ENCODE measurements at places on chromosomes 16 and 17.
A peak's percentile ranks its signal among the peaks of the same experiment; 100 is the strongest.

DNA sequence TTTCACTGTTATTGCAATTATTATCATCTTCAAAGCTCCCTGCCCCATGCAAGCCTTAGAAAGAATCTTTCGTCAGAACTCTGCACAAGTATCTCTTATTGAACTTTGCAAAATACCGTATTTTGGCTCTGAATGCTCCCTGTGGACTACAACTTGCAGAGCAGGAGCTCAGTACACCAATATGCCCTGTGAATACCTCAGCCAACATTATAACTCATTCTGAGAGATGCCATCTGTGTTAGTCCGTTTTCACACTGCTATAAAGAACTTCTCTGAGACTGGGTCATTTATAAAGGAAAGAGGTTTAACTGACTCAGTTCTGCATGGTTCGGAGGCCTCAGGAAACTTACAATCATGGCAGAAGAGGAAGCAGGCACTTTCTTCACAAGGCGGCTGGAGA lies 87.2 kb upstream of the XYLT1 start:
- DNase-seq, result no peak

DNA sequence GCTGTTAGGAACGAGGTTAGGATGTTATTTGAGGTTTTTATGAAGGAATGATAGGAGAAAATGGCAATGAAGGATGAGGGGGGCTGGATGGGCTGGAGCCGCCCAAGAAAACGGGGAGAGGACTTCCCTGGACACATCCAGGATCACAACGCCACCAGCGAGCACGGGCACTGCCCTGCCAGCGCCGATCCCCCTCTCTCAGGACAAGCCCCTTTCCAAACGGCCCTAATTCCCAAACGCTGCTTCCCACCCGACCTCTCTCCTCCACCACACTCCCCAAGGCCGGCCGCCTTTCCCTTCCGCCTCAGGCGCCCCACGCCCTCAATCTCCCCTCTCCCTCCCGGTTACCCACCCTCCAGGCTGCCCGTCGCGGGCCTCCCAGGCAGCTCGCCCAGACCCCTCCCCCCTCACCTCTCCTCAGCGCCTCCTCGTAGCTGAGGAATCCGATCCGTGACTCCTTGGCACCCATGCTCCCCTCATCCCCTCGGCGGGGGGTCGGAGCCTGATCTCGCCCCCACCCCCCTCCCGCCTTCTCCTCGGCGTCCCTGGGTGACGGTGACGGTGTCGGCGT lies 377 bp downstream of the USP32 start:
- DNase-seq, result peak; percentile 94

DNA sequence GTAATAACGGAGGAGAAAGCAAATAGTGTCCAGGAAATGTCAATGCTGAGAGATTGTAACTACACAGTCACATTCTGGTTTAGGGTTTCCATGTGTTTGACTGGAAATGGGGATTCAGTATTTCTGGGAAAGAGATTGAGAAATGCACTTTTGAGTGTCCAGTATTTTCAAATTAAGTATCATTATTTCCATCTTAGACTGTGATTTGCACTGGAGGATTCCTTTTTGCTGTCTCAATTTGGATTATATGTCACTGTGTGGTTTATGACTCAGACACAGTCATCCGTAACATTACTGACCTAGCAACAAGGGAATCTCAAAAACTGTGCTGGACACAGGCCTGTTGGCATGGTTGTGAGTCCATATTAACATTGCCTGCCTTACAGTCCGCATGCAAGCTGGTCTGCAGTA lies 681.4 kb downstream of the CDH11 start:
- DNase-seq, result no peak

DNA sequence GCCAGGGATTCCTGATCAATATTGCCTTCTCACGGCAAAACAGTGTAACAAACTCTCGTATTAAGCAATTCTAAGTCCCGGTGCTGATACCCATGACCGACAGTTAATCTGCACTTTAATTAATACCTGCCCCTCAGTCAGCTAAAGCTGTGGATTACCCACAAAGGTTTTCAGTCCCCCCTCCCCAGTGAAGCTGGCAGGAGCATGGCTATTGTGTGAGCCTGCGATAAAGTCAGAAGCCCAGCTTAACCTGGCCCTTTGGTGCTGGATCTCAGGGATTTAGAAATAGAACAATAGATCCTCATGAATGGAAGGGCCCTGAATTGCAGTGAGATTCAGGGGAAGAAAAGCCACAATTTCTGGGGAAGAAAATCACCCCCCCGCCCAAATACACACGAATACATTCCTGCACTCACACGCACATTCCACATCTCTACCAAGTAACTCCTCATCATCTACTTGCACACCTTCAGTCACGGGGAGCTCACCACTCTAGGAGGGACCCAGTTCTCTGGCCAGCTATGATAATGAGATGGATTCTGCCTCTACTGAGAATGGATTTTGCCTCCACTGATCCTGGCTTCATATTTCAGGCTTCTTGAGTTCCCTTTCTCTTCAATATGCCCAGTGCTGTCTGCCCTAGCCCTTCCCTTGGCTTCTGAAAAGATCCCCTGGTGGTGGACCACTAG lies 102.6 kb downstream of the WSCD1 start:
- no peak for DNase-seq

DNA sequence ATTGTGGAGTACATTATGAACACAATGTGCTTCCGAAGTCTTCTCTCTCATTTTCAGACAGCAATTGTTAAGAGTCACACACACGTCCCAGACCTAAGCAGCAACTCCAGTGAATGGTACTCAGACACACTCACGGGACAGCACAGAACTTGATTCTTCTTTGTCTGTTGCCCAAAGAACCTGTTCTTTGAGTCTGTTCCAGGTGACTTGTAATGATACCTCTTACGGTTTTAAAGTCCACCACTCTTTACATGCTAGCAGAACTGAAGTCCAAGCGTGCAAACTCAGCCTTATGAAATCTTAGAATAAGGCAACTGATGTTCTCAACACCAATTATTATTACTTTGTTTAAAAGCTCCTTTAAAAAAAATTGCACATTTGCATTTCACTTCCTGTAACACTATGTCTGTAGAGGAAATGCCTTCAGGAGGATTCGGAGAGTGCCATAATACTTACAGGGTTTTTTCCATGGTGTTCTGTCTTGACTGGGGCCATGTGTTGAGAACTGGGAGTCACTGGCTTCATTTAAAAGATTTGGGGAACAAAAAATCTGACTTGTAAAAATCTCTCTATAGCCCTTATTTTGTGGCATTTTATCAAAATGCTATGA lies 48.1 kb downstream of the MARF1 start:
- DNase-seq, result no peak

- DNase-seq, result no peak
Measured at GRCh38 chr17:77729587-77729986, 228.9 kb upstream of the TNRC6C start.

DNA sequence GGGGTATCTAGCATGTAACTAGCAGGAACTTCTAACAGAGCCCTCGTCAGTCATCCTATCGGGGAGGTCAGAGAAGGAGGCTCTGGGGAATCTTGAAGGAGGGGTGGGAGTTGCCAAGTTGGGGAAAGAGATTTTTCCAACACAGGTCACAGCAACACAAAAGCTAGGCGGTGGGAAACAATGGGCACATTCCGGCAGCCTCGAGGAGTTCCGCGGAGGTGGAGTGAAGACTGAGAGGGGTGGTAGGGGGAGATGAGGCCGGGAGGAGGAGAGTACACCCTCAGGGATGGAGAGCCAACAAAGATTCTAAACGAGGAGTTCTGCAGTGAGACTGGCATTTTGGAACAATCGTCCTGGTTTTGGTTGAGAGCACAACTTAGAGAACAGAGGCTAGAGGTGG lies 13.5 kb upstream of the CALB2 start:
- DNase-seq, result no peak

GRCh38 chr17:78798695-78799559 lies 16.9 kb upstream of the CYTH1 start:
- DNase-seq, result no peak

DNA sequence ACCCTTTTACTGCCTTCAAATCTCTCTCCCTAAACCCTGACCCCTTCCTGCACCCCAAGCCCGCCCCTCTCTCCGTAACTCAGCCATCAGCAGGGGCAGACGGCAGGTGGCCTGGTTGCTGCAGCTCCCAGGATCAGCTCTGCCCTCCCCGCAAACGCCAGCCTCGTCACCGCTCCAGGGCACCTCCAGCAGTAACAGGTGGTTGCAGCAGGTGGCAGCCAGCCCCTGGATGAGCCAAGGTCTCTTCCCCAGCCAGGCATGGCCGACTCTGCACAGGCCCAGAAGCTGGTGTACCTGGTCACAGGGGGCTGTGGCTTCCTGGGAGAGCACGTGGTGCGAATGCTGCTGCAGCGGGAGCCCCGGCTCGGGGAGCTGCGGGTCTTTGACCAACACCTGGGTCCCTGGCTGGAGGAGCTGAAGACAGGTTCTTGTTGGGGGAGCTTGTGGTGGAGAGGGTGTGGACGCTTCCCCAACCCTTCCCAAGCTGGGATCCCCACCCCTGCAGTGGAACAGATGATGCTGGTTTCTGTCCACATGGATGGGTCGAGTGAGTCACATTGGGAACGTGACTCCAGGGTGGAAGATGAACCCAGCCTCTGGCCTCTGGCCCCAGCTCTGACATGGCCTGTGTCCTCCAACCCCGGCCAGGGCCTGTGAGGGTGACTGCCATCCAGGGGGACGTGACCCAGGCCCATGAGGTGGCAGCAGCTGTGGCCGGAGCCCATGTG lies 558 bp downstream of the HSD3B7 start:
- DNase-seq, result peak; percentile 83

DNA sequence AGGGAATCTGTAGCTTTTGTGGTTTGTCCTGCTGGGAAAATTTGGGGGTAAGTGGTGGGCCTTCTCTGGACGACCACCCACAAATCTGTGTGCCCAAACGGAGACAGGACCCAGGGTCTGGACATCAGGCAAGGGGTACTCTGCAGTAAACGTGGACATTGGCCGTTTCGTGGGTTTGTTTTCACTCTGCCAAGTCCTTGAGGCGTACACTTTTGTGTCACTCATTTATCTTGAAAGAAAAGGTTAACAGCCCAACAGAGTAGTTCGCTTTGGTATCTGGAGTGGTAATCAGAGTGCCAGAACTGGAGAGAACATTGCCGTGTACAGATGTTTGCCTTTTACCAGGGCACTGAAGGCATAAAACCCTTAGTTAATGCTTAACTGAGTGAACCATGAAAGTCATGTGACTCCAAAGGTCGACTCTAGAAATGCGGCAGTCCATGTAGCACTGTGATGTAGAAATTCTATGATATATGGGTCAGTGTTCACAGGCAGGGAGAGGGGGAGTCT lies 15.4 kb downstream of the NAA60 start:
- no peak for DNase-seq

GRCh38 chr16:85923153-85924021 lies 24.4 kb downstream of the IRF8 start:
- DNase-seq, result no peak

DNA sequence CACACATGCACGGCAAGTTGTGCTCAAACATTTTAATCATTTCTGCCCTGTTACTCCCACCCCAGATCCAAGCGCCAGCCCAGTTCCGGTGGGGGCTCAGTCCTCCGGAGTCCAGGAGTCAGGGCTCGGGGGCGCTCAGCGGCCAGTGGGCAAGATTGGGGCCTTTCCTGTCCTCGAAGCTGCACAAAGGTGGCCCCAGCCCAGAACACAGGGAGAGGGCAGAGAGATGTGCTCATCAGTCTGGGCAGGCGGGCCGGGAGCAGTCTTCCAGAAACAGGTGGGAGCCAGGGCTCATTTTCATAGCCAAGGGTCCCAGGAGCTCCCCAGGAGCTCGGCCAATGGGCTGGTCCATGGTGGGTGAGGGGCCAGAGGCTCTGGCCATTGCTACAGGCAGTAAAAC lies 4.1 kb downstream of the PRSS8 start:
- DNase-seq, result no peak

- DNase-seq, result no peak
Measured at GRCh38 chr16:30669026-30669902, 11.0 kb downstream of the FBRS start.

DNA sequence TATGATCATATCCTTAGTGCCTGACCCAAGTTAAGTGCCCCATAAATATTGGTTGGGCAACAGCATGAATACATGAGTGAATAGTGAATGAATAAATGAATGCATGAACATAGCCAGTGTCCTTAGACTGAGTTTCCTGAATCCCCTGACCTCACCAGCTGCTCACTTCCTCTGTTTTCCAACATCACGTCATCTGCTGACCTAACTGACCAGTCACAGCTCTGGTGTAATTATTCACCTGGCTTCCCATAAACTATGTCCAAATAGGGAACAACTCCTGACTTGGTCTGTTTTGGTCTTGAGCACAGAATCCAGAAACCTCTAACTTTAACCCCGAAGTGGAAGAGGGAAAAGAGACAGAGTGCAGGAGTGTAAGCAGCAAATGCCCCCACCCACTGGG lies 83.4 kb downstream of the ASIC2 start:
- no peak for DNase-seq

- no peak for DNase-seq
Measured at GRCh38 chr17:63270610-63271009, 175.5 kb downstream of the CYB561 start.

DNA sequence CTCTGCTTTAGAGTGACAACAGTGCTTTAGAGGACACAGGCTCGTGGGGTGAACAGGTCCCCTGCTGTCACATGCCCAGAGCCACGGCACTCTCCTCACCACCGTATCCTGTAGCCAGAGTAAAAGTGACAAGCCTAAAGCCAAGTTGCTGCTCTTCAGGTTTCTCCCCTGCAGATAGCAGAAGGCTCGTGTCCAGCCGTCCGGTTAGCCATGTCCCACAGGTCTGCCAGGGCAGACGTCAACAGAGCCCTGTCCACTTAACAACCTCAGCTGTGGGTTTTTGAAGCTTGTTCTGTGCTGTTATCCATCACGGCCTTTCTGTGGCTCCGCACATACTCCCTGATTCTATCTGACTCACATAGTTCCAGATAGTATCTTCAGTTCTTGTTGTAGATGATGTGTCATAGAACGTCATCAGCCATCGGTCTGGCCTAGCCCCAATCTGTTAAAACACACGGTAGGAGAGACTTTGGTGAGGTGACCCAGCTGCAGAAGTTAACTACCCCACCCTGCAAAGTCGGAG lies 100.7 kb downstream of the SOCS1 start:
- DNase-seq, result no peak

DNA sequence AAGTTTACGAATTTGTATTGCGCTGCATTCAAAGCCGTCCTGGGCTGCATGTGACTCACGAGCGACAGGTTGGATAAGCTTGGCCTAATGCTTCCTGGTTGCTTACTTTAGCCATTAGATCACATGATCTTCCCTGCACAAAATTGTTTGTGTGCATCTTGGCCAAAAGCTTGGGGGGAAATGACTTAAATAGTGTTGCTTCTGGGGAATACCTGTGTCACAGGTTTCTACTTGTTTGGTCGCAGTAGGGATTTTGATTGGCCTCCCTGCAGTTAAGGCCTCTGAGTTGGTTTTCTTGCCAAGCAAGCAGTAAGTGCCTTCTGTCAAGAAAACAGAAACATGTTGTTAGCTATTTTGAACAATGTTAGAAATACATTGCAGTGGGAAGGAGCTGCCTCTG lies 39.6 kb upstream of the DUSP14 start:
- DNase-seq, result no peak

DNA sequence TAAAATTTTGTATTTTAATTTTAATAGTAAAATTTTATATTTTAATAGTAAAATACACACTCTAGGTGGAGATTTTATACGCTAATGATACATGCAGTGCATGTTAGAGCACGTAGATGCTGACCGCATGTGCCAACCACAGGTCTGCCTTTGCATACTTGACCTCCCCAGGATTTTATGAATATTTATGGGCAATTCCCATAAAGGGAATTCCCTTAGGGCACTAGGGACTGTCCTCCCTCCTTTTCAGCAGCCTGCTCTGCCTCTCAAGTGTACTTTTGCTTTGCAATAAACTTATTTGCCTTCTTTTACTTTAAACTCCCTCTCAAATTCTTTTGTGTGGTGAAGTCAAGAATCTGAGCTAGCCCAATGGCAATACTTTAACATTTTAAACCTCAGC lies 217.7 kb upstream of the CDH8 start:
- no peak for DNase-seq
